ENCODE measurements at places on chromosomes 3 and 15. TPM values are rescaled to one million over a fixed set of nuclear protein-coding genes. Genes with fewer than 3 reads are reported as not detected.

SGO1 gene
- 0.87 TPM for total RNA-seq

DNA sequence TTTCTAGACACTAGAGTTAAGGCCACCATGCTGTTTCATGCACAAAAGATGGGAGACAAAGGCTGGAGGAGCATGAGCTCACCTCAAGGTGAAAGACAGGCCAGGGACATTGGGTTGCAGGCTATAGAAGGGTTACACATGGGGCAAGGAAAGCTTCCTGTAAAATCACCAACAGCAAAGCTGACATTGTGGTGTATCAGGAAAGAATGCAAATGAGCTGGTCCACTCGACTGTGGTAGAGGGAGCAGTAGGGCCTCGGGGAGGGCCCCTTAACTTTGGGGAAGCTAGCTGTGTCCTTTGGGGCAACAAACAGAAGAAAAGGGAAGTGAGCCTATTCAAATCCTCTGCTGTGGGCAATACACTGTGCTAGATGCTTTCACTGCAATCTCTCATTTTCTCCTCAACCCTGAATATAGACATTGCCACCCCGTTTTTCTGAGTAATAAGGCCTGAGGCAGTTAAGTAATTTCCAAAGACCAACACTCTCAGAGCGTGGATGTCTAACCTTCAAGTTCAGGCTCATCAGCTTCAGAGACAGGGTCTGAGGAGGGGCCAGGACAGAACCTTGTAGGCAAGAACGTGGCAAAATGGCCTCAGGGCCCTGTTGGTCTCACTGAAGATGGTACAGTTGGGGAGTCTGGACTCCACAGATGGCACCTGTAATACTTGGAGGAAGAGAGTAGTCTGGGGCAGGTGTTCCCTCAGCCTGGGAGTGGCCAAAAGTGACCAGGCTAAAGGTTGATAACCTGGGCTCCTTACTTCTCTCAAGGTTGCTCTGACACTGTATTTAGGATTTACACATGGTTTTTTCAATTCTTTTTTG lies 24.1 kb downstream of the CX3CR1 start:
- no peak for ATAC-seq

GRCh38 chr3:11459186-11459824 lies 184.4 kb downstream of the VGLL4 start:
- ATAC-seq, result no peak

- ATAC-seq, result peak; percentile 99
Measured at GRCh38 chr3:10026084-10026890, at the start of gene FANCD2. TSS of gene FANCD2 (plus strand) at chr3:10026437. CDS start at chr3:10028658, 2,221 bp downstream.

Data from motor neuron (in vitro differentiated cells).